ENCODE measurements at places on chromosomes 6 and 20. TPM values are rescaled to one million over a fixed set of nuclear protein-coding genes. Genes with fewer than 3 reads are reported as not detected.

- H3K4me1 ChIP-seq = peaks cover 13% of the 10 kb centered on the region
- no peaks in the 10 kb centered on the region for H3K36me3 ChIP-seq
- H3K4me3 ChIP-seq = no peak overlapping the region
- H3K27me3 ChIP-seq = peaks cover 50% of the 10 kb centered on the region
Measured at GRCh38 chr6:7721649-7722048, 4.2 kb upstream of the BMP6 start.

The DDX27 gene
- 42.0 TPM for total RNA-seq

DNA sequence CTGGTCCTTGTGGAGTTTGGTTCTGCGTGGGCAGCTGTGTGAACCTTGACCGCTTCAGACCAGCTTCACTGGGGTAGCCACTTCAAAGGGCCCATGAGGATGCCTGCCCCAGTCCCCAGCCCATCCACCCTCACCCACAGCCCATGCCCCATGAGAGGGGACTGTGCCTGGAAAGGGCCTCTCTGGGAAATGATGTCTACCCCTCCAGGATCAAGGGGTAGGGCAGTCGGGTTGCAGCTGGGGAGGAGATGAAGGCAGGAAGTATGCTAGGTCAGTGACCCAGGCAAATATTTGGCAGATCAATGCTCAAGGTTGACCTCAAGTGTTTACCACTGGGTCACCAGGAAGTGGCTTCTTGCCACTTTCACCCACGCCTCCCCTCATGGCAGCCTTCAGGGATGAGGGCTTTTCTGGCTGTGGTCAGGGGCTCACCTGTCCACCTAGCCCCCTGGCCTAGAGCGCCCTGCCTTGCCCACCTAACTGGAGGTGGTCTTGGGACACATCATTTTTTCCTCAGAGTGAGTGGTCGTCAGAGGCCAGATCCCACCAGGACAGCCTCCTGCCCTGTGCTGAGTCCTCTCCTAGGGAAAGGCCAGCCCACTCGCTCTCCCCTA, 109.5 kb downstream of the SNX5 start:
- peaks cover 56% of the 10 kb centered on the region for H3K4me1 ChIP-seq
- H3K4me3 ChIP-seq = no peak overlapping the region
- H3K27ac ChIP-seq = peak overlapping the region; percentile 57
- no peaks in the 10 kb centered on the region for H3K36me3 ChIP-seq

The EPB41L1 gene
- total RNA-seq = not detected

The RREB1 gene
- 27.2 TPM for total RNA-seq

The ZSCAN23 gene
- total RNA-seq = 1.5 TPM

- no peaks in the 10 kb centered on the region for H3K4me1 ChIP-seq
- H3K36me3 ChIP-seq = peaks cover 2% of the 10 kb centered on the region
- H3K27ac ChIP-seq = no peak overlapping the region
- H3K27me3 ChIP-seq = no peaks in the 10 kb centered on the region
Measured at GRCh38 chr6:125074120-125074519, 79.5 kb upstream of the TPD52L1 start.

The FAXC gene
- not detected for total RNA-seq

The TRIM10 gene
- not detected for total RNA-seq

The GTSF1L gene
- total RNA-seq = not detected

DNA sequence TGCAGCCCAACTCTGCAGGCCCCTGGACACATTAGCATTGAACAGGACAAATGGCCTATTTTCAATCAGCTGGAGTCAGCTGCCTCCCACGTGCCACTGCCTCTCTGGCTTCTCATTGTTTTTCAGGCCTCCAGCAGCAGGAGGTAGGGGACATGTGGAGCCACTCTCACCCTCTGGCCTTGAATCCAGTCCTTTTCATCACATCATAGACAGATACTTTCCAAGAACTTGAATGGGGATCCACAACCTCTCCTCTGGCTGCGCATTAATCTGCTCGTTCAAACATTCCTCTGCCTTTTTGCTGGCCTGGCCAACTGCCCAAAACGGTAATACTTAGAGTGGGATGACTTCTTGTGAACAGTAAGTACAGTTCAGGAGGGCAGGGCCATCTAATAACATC, 592.3 kb downstream of the PKHD1 start:
- H3K27me3 ChIP-seq = no peaks in the 10 kb centered on the region
- no peaks in the 10 kb centered on the region for H3K4me1 ChIP-seq
- H3K36me3 ChIP-seq = no peaks in the 10 kb centered on the region
- no peak for DNase-seq
- H3K27ac ChIP-seq = no peak overlapping the region

The PDE7B gene
- total RNA-seq = 1.2 TPM

DNA sequence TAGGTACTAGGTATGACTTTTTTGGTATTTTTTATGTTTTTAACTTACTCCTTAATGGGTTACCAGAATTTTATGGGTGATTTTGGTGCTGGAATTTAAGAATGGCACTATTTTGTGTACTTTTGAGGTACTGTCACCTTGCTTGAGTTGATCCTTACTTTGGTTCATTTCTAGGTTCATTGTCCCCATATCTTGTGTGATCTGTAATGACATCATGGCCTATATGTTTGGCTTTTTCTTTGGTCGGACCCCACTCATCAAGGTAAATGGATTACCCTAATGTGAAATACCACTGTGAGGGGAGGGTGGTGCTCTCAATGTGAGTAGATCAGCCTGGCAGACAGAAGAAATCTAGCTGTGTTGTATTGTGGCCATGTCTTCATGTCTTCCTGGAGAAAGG, 57.9 kb downstream of the CDS2 start:
- DNase-seq = no peak
- H3K4me3 ChIP-seq = no peak overlapping the region
- peaks cover 27% of the 10 kb centered on the region for H3K36me3 ChIP-seq
- H3K4me1 ChIP-seq = peaks cover 2% of the 10 kb centered on the region
- H3K27me3 ChIP-seq = no peaks in the 10 kb centered on the region
- H3K27ac ChIP-seq = no peak overlapping the region

The TFAP2C gene
- not detected for total RNA-seq

GRCh38 chr20:63405102-63405730, 44.1 kb upstream of the CHRNA4 start:
- no peaks in the 10 kb centered on the region for H3K27me3 ChIP-seq
- DNase-seq = no peak
- H3K4me1 ChIP-seq = no peaks in the 10 kb centered on the region
- no peaks in the 10 kb centered on the region for H3K36me3 ChIP-seq
- no peak overlapping the region for H3K4me3 ChIP-seq

GRCh38 chr6:63813566-63814120, 178.0 kb downstream of the PHF3 start:
- H3K27ac ChIP-seq = no peak overlapping the region
- H3K36me3 ChIP-seq = no peaks in the 10 kb centered on the region
- H3K4me3 ChIP-seq = no peak overlapping the region
- H3K27me3 ChIP-seq = peaks cover 6% of the 10 kb centered on the region
- no peak for DNase-seq
- no peaks in the 10 kb centered on the region for H3K4me1 ChIP-seq

The CALHM4 gene
- total RNA-seq = not detected

- no peaks in the 10 kb centered on the region for H3K27me3 ChIP-seq
- no peak for DNase-seq
- peaks cover 9% of the 10 kb centered on the region for H3K36me3 ChIP-seq
- peak overlapping the region; percentile 51 for H3K4me3 ChIP-seq
- no peak overlapping the region for H3K27ac ChIP-seq
Measured at GRCh38 chr20:59221049-59221706, 57.6 kb downstream of the ZNF831 start.

- no peaks in the 10 kb centered on the region for H3K36me3 ChIP-seq
- H3K4me3 ChIP-seq = no peak overlapping the region
- H3K27me3 ChIP-seq = peaks cover 5% of the 10 kb centered on the region
- no peak overlapping the region for H3K27ac ChIP-seq
- DNase-seq = no peak
- H3K4me1 ChIP-seq = no peaks in the 10 kb centered on the region
Measured at GRCh38 chr20:40776466-40777457, 87.7 kb upstream of the MAFB start.

The TFAP2A gene
- not detected for total RNA-seq

- H3K4me3 ChIP-seq = no peak overlapping the region
- no peak for DNase-seq
- H3K27me3 ChIP-seq = peaks cover 14% of the 10 kb centered on the region
- H3K4me1 ChIP-seq = no peaks in the 10 kb centered on the region
Measured at GRCh38 chr6:90915224-90915915, 328.5 kb upstream of the MAP3K7 start.

The DEFB110 gene
- total RNA-seq = not detected

The HNF4A gene
- not detected for total RNA-seq

The HCK gene
- not detected for total RNA-seq

The OR2B6 gene
- not detected for total RNA-seq

The SLC22A16 gene
- not detected for total RNA-seq

The ADGB gene
- total RNA-seq = not detected

DNA sequence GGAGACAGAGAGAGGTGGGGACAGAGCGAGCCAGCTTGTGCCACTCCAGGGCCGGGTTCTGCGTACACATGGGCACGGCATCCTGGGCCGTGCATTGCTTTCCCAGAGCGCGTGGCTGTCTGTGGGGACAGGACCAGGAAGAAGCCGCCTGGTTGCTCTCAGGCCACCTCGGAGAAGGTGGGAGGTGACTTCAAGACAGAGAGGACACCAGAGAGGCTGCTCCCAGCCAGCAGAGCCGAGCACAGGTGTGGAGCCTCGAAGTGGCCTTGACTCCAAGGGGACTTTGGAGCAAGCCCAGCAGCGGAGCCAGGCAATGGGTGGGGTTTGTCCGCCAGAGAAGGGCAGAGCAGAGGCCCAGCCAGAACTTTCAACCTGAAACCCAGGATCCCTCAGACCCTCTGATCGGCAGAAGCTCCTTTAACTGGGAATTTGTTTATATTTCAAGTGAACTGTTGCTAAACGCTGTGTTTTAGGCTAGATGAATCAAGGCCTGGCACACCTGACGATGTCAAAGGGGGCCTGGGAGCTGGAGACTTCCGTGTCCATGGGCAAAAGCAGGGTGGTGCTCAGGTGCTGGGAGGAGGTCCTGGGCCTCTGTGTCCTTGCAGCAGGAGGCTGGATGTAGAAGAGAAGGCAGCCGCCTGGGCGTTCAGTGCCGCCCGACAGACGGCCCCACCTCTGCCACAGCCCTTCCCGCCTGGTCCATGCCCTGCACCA, 262.1 kb downstream of the DLL1 start:
- no peaks in the 10 kb centered on the region for H3K36me3 ChIP-seq
- no peak overlapping the region for H3K27ac ChIP-seq
- H3K4me1 ChIP-seq = no peaks in the 10 kb centered on the region
- no peaks in the 10 kb centered on the region for H3K27me3 ChIP-seq

The HMGCLL1 gene
- total RNA-seq = not detected

GRCh38 chr6:3294921-3295871, 36.4 kb downstream of the PSMG4 start:
- no peak overlapping the region for H3K4me3 ChIP-seq
- no peak for DNase-seq
- H3K27ac ChIP-seq = no peak overlapping the region
- no peaks in the 10 kb centered on the region for H3K27me3 ChIP-seq
- no peaks in the 10 kb centered on the region for H3K4me1 ChIP-seq

The SLC26A8 gene
- total RNA-seq = not detected

DNA sequence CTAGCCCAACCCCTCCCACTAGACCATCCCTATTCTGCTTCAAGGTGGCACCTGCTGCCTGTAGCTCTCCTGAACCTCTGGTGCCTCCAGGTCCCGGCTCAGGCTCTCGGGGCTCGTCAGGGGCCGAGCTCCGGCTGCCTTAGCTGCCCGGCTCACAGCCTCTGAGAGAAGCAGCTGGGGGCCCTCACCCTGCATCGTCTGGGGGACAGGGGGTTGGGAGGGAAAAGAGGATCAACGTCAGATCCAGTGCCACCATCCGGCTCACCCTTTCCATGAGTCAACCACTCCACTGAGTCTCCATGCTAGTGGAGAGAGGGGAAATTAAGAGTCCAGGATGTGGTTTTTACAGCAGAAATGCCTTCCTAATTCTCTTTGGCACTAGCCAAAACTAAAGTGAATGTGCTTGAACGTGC, 13.0 kb downstream of the BAG6 start:
- H3K27me3 ChIP-seq = no peaks in the 10 kb centered on the region
- peaks cover 51% of the 10 kb centered on the region for H3K36me3 ChIP-seq
- DNase-seq = no peak
- peaks cover 4% of the 10 kb centered on the region for H3K4me1 ChIP-seq
- H3K27ac ChIP-seq = no peak overlapping the region

DNA sequence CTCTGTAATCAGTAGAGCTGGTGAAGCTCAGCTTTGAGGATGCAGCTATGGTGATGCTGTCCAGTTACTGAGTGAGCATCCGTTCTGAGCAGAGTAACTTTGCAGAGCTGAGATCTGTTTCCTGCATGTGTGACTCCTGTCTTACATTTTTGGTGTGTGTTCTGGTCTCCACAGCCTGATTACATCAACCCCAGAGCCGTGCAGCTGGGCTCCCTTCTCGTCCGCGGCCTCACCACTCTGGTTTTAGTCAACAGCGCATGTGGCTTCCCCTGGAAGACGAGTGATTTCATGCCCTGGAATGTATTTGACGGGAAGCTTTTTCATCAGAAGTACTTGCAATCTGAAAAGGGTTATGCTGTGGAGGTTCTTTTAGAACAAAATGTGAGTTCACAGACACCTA, 81.6 kb downstream of the FAM120B start:
- no peak for DNase-seq
- peaks cover 13% of the 10 kb centered on the region for H3K36me3 ChIP-seq
- no peaks in the 10 kb centered on the region for H3K4me1 ChIP-seq
- no peak overlapping the region for H3K27ac ChIP-seq
- H3K4me3 ChIP-seq = no peak overlapping the region

DNA sequence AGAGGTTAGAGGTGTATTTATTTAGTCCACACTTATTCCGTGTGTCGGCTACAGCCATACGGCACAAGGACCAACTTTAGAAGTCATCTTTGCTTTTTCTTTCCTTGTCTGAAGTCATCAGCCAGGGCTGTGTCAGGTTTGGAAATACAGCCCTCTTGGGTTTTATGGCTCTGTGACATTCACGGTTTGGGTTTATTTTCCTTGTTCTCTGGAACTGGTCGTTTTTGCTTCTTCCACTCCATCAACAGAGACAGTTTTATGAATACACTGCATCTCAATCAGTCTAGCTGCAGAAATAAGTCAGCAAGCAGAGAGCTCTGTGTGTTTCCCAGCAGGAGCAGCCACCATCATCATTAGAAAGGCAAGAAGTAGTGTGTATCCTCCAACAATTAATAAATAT, 132.5 kb downstream of the TBC1D7 start:
- H3K4me1 ChIP-seq = no peaks in the 10 kb centered on the region
- no peak overlapping the region for H3K27ac ChIP-seq
- H3K27me3 ChIP-seq = peaks cover 3% of the 10 kb centered on the region
- no peak for DNase-seq
- H3K36me3 ChIP-seq = no peaks in the 10 kb centered on the region
- no peak overlapping the region for H3K4me3 ChIP-seq

GRCh38 chr6:127147534-127147933, 29.1 kb downstream of the RSPO3 start:
- H3K4me3 ChIP-seq = no peak overlapping the region
- H3K27ac ChIP-seq = no peak overlapping the region
- DNase-seq = no peak
- no peaks in the 10 kb centered on the region for H3K4me1 ChIP-seq
- no peaks in the 10 kb centered on the region for H3K36me3 ChIP-seq

GRCh38 chr20:40953416-40953815, 75.2 kb upstream of the TOP1 start:
- H3K27ac ChIP-seq = no peak overlapping the region
- DNase-seq = no peak
- H3K36me3 ChIP-seq = no peaks in the 10 kb centered on the region

The CBLN4 gene
- total RNA-seq = not detected

GRCh38 chr6:13283331-13283730, 45.0 kb downstream of the TBC1D7 start:
- H3K27ac ChIP-seq = no peak overlapping the region
- no peak for DNase-seq
- no peak overlapping the region for H3K4me3 ChIP-seq
- H3K36me3 ChIP-seq = peaks cover 14% of the 10 kb centered on the region

GRCh38 chr6:21331235-21331634, 262.3 kb upstream of the SOX4 start:
- no peak overlapping the region for H3K27ac ChIP-seq
- no peak overlapping the region for H3K4me3 ChIP-seq
- H3K4me1 ChIP-seq = no peaks in the 10 kb centered on the region
- no peaks in the 10 kb centered on the region for H3K36me3 ChIP-seq
- H3K27me3 ChIP-seq = no peaks in the 10 kb centered on the region
- no peak for DNase-seq
